Progenitor cell of endocrine pancreas (in vitro differentiated cells): ENCODE measurements at places on chromosomes 7 and 10. TPM values are rescaled to one million over a fixed set of nuclear protein-coding genes. Genes with fewer than 3 reads are reported as not detected.

The TAS2R5 gene
- total RNA-seq, result 5.0 and 6.4 TPM in 2 replicates

The FOXI2 gene
- 1.7 and 4.7 TPM in 2 replicates for total RNA-seq

The SORCS1 gene
- total RNA-seq, result 13.6 and 14.1 TPM in 2 replicates

The AKR1C4 gene
- total RNA-seq, result 0.48 and 0.84 TPM in 2 replicates

The VGF gene
- 0.96 and 1.8 TPM in 2 replicates for total RNA-seq

The PRSS37 gene
- total RNA-seq, result not detected in 2 replicates

The GSDME gene
- total RNA-seq, result 22.3 and 25.0 TPM in 2 replicates

The PLXNA4 gene
- total RNA-seq, result 0.38 and 0.40 TPM in 2 replicates

The HOXA3 gene
- total RNA-seq, result 77.4 and 85.5 TPM in 2 replicates

The CTAGE6 gene
- total RNA-seq, result not detected in 2 replicates

The PNLIP gene
- total RNA-seq, result not detected in 2 replicates

The SPDYE8 gene
- 0.22 TPM in 1 of 2 replicates, not detected in the other for total RNA-seq

The HOXA11 gene
- not detected in 2 replicates for total RNA-seq

The ADARB2 gene
- 1.3 and 1.5 TPM in 2 replicates for total RNA-seq

The MLXIPL gene
- total RNA-seq, result 47.3 and 48.6 TPM in 2 replicates

The HOXA6 gene
- total RNA-seq, result 0.38 TPM in 1 of 2 replicates, not detected in the other

The ZNF789 gene
- total RNA-seq, result 26.7 and 27.4 TPM in 2 replicates

The ANXA8 gene
- total RNA-seq, result not detected in 2 replicates

The ACTL6B gene
- total RNA-seq, result 4.1 and 4.2 TPM in 2 replicates

The GLI3 gene
- 9.0 and 15.0 TPM in 2 replicates for total RNA-seq

The HGF gene
- not detected in 2 replicates for total RNA-seq

The CPXM2 gene
- total RNA-seq, result 0.14 and 0.18 TPM in 2 replicates

The CRTAC1 gene
- total RNA-seq, result 4.2 and 4.6 TPM in 2 replicates

The TMEM139 gene
- total RNA-seq, result 4.7 and 5.1 TPM in 2 replicates

The GTPBP10 gene
- 25.1 and 25.3 TPM in 2 replicates for total RNA-seq

The CXCL12 gene
- 4.2 and 4.6 TPM in 2 replicates for total RNA-seq

The NEUROD6 gene
- total RNA-seq, result not detected in 2 replicates

The SSMEM1 gene
- total RNA-seq, result not detected in 2 replicates

The NEBL gene
- 13.2 and 17.2 TPM in 2 replicates for total RNA-seq

The LBX1 gene
- total RNA-seq, result not detected in 2 replicates

The ACHE gene
- 4.0 and 5.1 TPM in 2 replicates for total RNA-seq

The SYNPO2L gene
- 0.07 TPM in 1 of 2 replicates, not detected in the other for total RNA-seq

The UMAD1 gene
- total RNA-seq, result 12.1 and 12.8 TPM in 2 replicates

The IGF2BP3 gene
- total RNA-seq, result 96.9 and 107 TPM in 2 replicates

The WNT8B gene
- total RNA-seq, result 2.8 and 3.1 TPM in 2 replicates

The PPP1R3C gene
- total RNA-seq, result 29.5 and 30.0 TPM in 2 replicates

The TMEM178B gene
- 2.3 and 2.8 TPM in 2 replicates for total RNA-seq

The H2AZ2 gene
- 220 and 244 TPM in 2 replicates for total RNA-seq

The PRLHR gene
- 1.5 and 1.7 TPM in 2 replicates for total RNA-seq

The JAKMIP3 gene
- total RNA-seq, result 0.17 and 0.27 TPM in 2 replicates

The EPO gene
- 0.22 and 0.29 TPM in 2 replicates for total RNA-seq

The SH2D4B gene
- 0.11 and 0.12 TPM in 2 replicates for total RNA-seq

The ANKRD22 gene
- 0.18 TPM in 1 of 2 replicates, not detected in the other for total RNA-seq

The EPHA1 gene
- total RNA-seq, result 54.4 and 56.3 TPM in 2 replicates

The NPTX2 gene
- 0.14 and 0.31 TPM in 2 replicates for total RNA-seq

The NKX1-2 gene
- not detected in 2 replicates for total RNA-seq
